Fibroblast of skin of right quadriceps (primary cell): ENCODE measurements at places on chromosomes 4 and X.

DNA sequence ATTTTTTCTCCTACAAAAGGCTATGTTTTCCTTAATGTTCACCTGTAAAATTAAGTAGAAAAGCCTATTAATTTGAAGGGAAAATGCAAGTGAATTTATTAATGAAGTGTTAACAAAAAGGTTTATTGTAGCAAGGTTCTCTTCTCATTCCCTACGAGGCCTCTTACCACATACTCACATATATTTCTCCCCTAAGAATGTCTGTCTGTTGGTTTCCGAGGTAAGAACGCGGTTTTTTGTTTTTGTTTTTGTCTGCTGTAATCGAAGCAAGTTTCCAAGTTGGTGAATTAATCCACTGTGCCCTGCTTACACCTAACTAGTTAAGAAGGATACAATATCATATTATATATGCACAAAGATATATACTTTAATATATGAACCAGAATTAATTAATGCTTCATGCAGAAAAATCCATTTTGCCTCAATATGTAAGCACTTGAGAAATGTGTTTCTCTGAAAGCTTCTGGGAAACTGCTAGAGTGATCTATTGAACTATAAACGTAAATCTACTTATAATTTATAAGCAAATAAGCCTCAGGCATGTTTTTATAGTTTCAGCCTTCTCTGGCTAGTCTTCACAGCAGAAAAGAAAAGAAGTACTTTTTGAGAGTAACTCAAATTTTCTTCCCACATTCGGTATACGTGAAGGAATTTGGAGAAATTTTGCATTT, 120.8 kb downstream of the EGF start:
- DNase-seq = no peak

DNA sequence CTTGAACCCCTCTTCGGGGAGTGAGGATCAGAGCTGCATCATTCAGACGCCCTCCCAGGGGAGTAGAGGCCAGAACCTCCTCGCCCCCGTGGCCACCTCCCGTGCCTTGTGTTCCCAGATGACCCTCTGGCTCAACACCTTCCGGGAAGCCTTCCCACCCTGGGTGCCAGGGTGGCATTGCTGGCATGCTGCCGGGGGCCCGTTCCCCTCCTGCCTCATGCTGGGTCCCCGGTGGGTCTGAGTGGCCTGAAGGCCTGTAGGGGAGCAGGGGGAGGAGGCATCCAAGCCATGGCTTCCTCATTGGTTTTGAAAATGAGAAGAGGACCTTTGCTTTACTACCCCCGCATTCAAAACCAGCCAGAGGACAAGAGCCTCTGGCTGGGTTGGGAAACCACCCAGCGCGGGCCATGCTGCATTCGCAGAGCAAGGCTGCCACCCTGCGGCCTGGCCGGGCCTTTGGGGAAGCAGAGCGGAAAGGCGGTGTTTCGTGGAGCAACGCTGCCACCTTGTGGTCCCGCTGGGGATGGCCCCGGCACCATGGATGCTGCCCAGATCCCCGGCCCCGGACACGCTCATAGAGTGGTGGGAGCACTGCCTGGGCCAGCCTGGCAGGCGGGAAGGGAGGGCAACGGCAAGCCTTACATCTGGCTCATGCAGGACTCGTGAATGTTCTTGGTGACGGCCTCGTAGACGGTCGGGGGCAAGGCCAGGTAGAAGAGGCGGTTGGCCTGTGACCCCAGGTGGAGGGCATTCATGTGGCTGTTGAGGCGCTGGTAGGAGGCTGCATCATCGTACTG, 11.9 kb downstream of the G6PD start:
- peak; percentile 75 for DNase-seq

DNA sequence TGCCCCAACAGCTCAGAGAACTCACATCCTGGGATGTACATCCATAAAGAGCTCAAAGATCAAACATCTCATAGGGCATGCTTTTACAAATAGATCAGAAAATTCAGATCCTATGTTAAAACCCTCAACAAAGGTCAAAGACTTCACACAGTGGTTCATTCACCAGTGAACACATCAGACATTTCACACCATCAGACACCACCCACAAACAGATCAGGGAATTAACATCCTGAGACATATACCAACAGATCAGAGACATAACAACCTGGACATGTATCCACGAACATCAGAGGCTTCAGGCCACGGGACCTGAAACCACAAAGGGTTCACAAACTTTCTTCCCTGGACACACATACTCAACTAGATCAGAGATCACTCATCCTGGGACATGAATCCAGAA, 23.4 kb downstream of the SUV39H1 start:
- DNase-seq = no peak

GRCh38 chrX:16843208-16843909, 26.8 kb downstream of the RBBP7 start:
- DNase-seq = no peak

DNA sequence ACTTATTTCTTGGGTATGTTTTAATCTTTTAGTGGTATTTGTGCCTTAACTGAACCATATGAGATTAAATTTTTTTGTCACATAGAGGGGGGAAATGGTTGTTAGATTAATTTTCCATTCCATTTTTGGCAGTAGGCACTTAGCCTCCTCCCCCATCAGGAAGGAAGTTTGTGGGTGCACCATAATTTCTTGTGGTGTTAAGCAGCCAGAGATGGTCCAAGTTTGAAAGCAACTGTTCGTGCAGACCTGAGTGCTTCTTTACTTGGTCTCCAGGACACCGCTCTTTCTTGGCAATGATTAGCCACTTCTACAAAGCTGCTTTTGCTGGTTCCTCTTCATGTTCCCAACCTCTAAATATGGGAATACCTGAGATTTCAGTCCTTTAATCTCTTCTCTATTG, 92.7 kb upstream of the RPL34 start:
- no peak for DNase-seq

GRCh38 chr4:150722908-150723362, 141.0 kb downstream of the MAB21L2 start:
- no peak for DNase-seq

GRCh38 chrX:131944936-131945902, 77.9 kb upstream of the STK26 start:
- DNase-seq = no peak

DNA sequence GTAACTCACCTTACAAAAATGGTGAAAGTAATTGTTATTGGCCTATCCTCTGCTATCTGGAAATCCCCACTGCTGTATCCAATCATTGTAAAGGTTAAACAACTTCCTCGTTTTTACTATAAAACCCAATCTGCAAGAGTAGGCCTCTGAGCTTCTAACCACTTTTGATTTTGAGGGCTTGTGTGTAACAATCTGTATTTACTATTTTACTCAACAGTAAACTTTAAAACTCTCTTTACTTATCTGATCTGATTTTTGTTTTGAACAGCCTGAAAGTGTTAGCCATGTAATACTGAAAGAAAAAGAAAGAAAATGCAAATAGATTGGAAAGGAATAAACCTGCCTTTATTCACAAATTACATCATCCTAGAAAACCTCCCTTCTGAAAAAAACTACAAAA, 63.1 kb downstream of the SLC10A7 start:
- DNase-seq = no peak

GRCh38 chr4:155568641-155569220, 97.9 kb upstream of the GUCY1A1 start:
- no peak for DNase-seq

- peak; percentile 73 for DNase-seq
Measured at GRCh38 chr4:144579411-144580030, 66.4 kb upstream of the HHIP start.

- no peak for DNase-seq
Measured at GRCh38 chr4:109952612-109953011, 39.9 kb downstream of the EGF start.

GRCh38 chrX:112688242-112688641, 8.5 kb upstream of the LHFPL1 start:
- no peak for DNase-seq

- DNase-seq = peak; percentile 41
Measured at GRCh38 chr4:142824368-142824767, 21.7 kb downstream of the INPP4B start.

GRCh38 chrX:114049063-114049462, 534.8 kb upstream of the HTR2C start:
- DNase-seq = no peak

DNA sequence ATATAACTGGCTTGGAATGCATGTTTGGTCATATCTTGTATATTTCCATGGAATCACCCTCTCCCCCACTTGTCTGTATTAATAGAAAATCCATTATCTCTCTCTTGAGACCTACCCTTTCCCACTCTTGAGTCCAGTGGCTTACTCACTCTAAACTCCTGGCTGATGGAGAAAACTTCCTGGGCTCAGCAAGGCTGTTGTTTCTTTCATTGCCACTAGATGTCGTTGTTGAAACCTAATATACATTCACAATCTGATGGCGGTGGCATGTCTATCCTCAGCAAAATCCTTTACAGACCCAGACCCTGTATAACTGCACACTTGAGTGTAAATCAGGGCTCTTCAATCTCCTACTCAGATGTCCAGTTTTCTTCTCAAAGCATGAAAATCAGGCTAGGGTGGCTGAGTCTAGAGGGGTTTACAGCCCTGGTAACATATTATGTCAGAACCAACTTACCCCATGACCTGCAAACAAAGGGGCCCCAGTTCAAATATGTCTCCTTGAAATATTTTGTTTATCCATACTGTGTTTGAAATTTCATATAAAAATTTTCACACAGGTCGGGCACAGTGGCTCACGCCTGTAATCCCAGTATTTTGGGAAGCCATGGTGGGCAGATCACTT, 70.0 kb upstream of the FAM241A start:
- peak; percentile 72 for DNase-seq

DNA sequence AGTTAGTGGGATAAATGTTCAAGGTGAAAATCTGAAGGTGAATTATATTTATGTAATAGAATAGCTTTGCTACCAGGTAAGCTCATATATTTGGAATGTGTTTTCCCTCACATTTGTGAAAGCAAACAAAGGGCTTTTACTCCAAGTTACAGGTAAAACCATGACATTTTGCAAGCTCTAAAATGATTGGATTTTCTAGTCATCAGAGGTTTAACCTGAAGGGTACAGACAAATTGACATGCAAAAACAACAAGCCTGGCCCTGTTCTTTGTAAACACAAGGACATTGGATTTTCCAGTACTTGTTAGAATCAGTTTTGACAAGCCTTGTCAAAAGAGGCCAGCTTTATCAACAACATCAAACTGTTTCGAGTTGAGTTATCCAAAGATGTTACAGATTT, 51.7 kb downstream of the ZFX start:
- no peak for DNase-seq

- DNase-seq = no peak
Measured at GRCh38 chrX:64580605-64581004, 185.4 kb upstream of the MTMR8 start.

GRCh38 chr4:107843391-107843790, 18.7 kb downstream of the SGMS2 start:
- no peak for DNase-seq

- DNase-seq = peak; percentile 84
Measured at GRCh38 chr4:113436360-113436759, 325.2 kb downstream of the CAMK2D start.

- no peak for DNase-seq
Measured at GRCh38 chr4:79927931-79928330, 145.1 kb downstream of the ANTXR2 start.

DNA sequence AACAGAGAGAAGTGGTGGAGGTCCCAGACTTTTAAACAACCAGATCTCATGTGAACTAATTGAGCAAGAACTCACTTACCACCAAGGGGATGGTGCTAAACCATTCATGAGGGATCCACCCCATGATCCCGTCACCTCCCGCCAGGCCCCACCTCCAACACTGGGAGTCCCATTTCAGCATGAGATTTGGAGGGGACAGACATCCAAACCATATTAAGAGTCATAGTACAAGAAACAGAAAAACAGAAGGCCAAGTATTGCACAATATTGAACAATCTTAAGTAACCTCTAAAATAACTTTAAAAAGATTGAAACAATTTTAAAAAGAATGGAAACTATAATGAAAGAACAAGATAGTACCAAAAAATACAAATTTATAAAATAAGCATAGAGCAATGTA, 110.0 kb downstream of the CBR4 start:
- DNase-seq = no peak

DNA sequence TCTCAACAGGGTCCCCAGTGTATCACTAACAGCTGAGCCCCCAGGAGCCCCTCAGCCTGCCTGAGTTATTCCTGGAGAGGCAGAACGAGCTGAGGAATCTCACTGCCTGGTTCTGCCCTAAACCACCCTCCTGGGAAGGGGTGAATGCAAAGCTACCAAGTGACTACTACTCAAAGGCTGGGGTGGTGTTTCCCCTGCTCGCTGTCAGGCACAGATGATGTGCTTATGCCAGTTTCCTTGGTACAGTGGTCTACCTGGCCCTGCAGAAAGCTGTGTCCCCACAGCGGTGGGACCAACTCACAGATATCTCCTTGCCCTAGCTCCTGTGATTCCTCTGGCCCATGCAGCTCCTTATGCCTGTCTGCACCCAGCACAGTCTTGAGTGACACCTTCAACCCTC, 35.4 kb upstream of the ASMTL start:
- DNase-seq = no peak

DNA sequence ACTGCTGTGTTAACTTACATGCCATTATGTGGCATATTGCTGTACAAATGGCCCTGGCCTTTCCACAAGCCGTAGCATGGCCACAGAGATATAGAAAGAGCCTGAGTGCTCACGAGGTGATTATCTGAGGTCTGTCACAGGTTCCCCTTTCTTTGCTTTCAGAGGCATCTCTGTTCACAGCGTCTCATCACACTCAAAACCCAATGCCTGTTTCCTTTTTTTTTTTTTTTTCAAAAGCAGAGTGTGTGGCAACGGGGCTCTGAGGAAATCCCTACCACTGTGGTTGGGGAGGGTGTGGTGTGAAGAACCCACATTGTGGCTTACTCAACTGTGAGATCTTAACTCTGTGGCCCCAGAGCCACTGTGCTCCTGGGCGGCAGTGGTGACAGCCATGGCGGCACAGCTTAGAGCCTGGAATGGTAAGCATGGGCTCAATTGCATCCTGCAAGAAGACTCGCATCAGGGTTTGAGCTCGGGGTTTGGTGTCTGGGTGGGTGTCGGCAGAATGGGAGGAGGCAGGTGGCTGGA, 30.8 kb downstream of the RTL5 start:
- DNase-seq = no peak

GRCh38 chr4:80097400-80098177, 24.6 kb upstream of the ANTXR2 start:
- DNase-seq = peak; percentile 89

GRCh38 chr4:109290918-109291317, 11.5 kb downstream of the COL25A1 start:
- no peak for DNase-seq

GRCh38 chr4:147831551-147832171, 99.8 kb downstream of the ARHGAP10 start:
- DNase-seq = peak; percentile 86

DNA sequence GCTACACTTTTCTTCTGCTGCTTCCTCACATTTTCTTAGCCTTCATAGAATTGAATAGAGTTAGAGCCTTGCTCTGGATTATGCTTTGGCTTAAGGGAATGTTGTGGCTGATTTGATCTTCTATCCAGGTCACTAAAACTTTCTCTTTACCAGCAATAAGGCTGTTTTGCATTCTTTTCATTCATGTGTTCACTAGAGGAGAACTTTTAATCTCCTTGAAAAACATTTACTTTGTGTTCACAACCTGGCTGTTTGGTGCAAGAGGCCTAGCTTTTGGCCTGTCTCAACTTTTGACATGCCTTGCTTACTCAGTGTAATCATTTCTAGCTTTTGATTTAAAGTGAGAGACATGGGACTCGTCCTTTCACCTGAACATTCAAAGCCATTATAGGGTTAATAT, 87.7 kb upstream of the RAB40AL start:
- DNase-seq = no peak

GRCh38 chr4:107247738-107248137, 211.6 kb upstream of the DKK2 start:
- peak; percentile 27 for DNase-seq
